T-helper 22 cell (primary cell): ENCODE measurements at places on chromosomes 5 and 9.
A peak's percentile ranks its signal among the peaks of the same experiment; 100 is the strongest.

DNA sequence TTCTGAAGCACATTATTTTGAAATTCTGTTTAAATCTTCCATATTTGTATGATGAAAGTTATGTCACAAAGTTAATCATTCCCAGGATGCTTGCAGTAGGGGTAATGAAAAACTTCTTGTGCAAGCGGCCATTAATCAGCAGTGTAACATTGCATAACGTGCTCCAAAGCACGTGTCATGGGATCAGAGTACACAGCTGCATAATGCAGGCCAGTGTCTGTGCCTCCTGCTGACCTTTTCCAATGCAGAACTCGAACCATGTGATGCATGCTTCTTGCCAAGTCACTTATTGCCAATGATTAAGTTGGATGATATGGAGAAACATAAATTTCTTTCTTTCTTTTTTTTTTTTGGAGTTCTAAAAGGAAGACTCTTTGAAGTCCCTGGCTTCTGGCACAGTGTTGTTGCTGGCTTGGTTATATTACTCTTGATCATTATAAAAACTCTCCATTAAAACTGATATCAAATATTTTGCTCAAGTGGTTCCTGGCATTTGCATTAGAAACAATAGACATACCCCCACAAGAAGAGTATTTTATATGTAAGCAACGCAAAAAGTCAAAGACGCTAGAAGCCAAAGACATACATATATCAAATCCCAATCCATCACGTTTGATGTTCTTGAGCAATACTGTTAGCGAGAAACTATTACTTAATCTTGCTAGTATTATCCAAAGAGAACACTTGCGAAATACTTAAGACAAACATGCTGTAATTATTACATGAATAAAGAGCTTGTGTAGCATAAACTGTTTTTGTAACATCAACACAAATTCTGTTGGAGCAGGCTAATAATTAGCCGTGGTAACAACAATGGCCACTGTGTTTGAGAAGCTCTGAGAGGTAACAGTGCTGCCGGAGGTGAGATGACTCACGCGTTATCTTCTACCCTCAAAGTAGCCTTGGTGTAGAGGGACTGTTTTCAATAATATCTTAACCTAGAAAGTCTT is 164.2 kb downstream of the AUH start:
- no peak for DNase-seq

DNA sequence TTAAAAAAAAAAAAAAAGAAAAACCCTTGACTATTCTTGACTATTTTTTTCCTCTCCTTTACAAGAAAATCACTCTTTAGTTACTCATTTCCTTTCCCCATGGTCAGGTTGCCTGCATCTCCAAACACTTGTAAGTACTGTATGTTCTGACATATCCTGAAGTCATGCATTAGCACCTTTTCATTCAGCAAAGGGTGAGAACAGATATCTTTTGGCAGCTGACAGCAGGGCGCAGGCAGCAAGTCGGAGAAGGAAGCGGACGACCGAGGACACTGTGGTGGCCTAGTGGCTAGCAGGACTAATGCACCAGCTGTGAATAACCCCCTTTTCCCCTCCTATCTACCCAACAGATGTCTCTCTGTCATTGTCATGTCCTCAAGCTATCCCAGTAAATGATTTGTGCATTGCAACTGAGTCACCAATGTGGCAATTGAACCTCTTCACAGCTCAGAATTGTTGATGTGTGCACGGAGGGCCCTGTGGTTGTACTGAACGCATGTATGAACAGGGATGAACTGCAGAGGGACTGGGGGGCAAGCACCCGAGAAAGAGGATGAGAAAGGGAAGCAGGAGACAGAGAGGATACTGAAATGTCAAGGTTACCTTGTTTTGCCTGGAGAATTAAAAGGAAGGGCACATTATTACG is 996.0 kb upstream of the ARRDC3 start:
- DNase-seq, result no peak

DNA sequence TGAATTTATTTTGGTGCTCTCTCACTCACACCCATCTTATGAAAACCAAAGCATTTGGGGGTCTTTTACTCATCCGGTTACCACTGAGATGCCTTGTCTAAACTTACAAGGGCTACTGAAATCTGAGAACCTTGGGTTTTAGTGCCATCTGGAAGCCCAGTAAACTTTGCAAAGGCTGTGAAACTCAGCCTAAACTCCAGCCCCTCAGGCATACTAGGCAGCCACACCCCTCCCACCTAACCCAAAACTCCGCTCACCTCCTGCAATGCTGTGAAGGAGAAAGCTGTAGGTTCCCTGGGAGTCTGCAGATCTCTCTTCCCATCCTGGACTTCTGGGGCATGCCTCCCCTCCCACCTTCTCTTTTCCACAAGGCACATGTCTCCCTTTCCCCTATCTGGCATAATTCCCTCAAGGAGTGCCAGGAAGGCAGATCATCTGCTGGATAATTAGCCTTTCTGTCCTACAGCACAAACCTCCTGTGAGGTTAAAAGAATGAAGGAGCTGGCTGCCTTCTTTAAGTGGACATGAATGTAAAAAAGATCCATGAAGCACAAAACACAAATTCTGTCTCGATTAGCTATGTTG is 71.5 kb upstream of the ANXA1 start:
- no peak for DNase-seq

GRCh38 chr5:138668451-138669380 is 84.5 kb upstream of the CTNNA1 start:
- DNase-seq, result no peak

DNA sequence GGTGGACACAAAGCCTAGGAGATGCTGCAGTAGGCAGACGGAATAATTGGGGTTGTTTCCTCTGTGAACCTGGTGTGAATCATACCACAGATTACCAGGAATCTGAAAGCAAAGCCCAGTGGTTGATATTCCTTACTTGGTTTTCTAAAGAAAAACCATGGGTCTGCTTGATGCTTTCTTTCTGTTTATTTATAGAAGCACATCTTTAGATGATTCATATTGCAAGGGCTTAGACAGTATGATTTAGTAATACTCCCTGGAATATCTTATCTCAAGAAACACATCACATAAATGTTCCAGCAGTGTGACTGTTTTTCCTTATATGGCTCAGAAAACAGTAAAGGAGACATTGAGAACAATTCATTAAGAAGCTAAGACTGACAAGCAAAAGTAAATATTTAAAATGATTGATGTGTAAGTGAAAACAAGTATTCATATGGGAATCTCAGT is 623.3 kb downstream of the RAB3C start:
- DNase-seq, result no peak

DNA sequence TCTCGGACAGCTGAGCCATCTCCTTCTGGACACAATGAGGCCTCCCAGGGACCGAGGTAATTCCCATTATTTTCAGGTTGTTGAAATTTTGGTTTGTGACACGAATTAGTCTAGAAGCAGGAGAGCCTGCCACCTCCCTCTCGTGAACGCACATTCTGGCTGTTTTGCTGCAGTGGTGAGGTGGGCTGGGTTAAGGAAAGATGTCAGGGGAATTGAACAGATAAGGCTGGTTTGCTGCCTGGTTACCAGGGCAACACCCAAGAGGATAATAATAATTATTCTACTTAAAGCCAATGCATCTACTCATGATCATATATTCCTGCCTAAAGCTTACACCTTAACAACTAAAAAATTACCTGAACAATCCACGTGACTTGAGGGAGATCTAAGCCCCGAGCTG is 38.1 kb downstream of the DDX31 start:
- no peak for DNase-seq

GRCh38 chr5:14382640-14383039 is 199.0 kb upstream of the OTULINL start:
- DNase-seq, result no peak

DNA sequence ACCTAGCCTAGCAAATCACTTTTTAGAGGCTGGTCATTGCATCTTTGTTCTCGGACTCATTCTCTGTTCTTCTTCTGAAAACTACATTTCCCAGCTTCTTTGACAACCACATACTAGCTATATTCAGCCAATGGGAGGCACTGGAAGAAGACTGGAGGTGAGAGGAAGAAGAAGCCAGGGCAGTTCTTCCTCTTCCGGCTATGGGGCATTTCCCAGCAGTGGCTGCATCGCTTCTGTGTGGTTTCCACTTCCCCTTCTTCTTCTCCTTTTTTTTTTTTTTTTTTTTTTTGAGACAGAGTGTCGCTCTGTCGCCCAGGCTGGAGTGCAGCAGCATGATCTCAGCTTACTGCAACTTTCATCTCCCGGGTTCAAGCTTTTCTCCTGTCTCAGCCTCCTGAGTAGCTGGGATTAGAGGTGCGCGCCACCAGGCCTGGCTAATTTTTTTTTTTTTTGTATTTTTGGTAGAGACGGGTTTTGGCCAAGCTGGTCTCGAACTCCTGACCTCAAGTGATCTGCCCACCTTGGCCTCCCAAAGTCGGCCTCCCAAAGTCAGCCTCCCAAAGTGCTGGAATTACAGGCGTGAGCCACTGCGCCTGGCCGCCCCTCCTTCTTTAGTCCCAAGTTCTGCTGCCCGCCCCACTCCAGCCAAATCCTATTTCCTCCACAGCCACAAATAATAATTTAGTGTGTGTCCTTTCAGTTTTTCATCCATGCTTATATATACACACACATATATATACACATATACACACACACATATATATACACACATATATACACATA is 6.9 kb upstream of the UBAP1 start:
- DNase-seq, result peak; percentile 36

DNA sequence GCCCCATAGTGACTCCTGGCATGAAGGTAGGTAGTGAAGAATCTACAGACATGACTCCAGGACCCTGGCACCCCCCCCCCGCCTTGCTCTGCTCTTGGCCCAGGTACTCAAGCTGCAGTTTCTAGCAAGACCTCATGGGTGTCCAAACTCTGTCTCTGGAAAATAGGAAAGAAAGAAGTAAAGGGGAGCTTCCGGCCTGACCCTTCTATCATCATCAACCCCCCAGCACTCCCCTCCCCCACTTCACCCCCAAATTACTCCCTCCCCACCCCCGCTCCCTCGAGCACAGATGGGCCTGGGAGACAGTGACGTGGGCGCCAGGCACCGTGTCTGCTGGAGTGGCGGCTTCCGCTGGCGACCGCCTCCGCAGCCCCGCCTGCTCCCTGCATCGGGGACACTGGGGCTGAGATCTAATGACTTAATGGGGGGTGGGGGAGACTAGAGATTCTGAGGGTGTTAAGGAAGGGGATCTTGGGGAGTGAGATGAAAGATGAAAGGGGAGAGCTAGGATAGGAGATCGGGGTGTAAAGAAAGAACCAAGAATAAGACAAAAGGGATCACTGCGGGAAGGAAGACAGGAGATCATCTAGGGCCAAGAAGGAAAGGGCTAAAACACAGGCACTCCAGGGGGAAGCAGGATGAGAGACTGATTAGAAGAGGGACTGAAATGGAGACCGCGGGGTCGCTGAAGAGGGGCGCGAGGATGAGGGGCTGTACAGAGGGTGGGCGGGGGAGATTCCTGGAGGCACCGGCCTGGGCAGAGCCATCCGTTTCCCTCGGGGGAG is 1.1 kb upstream of the DNAJB5 start:
- DNase-seq, result peak; percentile 41
